A673 (cell line): ENCODE measurements at places on chromosomes 2 and 18. TPM values are rescaled to one million over a fixed set of nuclear protein-coding genes. Genes with fewer than 3 reads are reported as not detected.

The PROM2 gene
- 1.4 and 1.6 TPM in 2 replicates for total RNA-seq

The FEV gene
- total RNA-seq, result 8.0 and 12.6 TPM in 2 replicates

- H3K27ac ChIP-seq, result no peak overlapping the region
- no peak overlapping the region for H3K4me3 ChIP-seq
- no peaks in the 10 kb centered on the region for H3K36me3 ChIP-seq
- DNase-seq, result no peak
- no peaks in the 10 kb centered on the region for H3K27me3 ChIP-seq
Measured at GRCh38 chr2:65142515-65142914, 12.6 kb upstream of the RAB1A start.

DNA sequence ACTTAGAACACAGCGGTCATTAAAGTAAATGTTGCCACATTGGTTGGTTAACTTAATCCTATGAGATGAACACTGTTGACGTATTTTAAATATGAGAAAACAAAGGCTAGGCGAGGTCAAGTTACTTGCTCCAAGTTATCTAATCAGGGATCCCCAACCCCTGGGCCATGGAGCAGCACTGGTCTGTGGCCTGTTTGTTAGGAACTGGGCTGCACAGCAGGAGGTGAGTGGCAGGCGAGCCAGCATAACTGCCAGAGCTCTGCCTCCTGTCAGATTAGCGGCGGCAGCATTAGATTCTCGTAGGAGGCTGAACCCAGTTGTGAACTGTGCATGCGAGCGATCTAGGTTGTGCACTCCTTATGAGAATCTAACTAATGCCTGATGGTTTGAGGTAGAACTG lies 878.9 kb downstream of the CPS1 start:
- H3K4me1 ChIP-seq, result peaks cover 12% of the 10 kb centered on the region
- no peak overlapping the region for H3K4me3 ChIP-seq
- no peaks in the 10 kb centered on the region for H3K36me3 ChIP-seq

DNA sequence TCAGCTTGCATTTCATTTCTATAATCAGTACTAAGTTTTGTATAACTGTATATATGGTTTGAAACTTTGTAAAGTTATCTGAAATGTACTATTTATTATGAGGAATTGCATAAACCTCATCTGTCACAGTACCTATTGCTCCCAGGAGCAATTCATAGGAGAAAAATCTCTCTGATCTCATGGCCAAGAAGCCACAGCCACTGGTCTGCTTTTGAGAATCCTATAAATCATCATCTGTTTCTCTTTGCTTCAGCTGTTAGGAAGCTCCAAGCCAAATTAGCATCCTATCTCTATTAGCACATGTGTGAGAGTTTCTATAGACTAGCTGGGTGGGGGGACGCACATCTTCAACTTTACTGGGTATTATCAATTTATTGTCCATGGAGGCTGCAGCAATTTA lies 210.3 kb downstream of the CYP26B1 start:
- H3K4me3 ChIP-seq, result no peak overlapping the region
- H3K4me1 ChIP-seq, result peaks cover 16% of the 10 kb centered on the region
- no peak overlapping the region for H3K27ac ChIP-seq
- H3K27me3 ChIP-seq, result no peaks in the 10 kb centered on the region
- DNase-seq, result no peak
- H3K36me3 ChIP-seq, result no peaks in the 10 kb centered on the region

The SERPINB3 gene
- not detected in 2 replicates for total RNA-seq

The TBC1D8 gene
- 5.1 and 8.6 TPM in 2 replicates for total RNA-seq

- H3K4me3 ChIP-seq, result no peak within 1 kb of the TSS
- no peak within 1 kb of the TSS for H3K27ac ChIP-seq
- H3K27me3 ChIP-seq, result peaks cover 31% of the 10 kb centered on the region
- no peaks in the 10 kb centered on the region for H3K4me1 ChIP-seq
Measured at GRCh38 chr2:107986278-107987217, at the start of gene SLC5A7. SLC5A7 (plus strand) TSS chr2:107986524; CDS start chr2:107988156, 1,632 bp downstream.

The LOXHD1 gene
- 25.5 and 26.4 TPM in 2 replicates for total RNA-seq

The POMC gene
- not detected in 2 replicates for total RNA-seq
